Mononuclear cell (primary cell): ENCODE measurements at places on chromosomes 7 and 10. TPM values are rescaled to one million over a fixed set of nuclear protein-coding genes. Genes with fewer than 3 reads are reported as not detected.

The DGKI gene
- total RNA-seq, result 0.21 TPM

The ZMIZ2 gene
- total RNA-seq, result 16.7 TPM

The NKX2-3 gene
- not detected for total RNA-seq

The RNF148 gene
- total RNA-seq, result not detected

The C10orf53 gene
- total RNA-seq, result not detected

The NPFFR1 gene
- under 0.01 TPM for total RNA-seq

The CAV2 gene
- total RNA-seq, result 4.1 TPM

The HOXA13 gene
- total RNA-seq, result under 0.01 TPM

The SPDYE6 gene
- not detected for total RNA-seq

The TMEM236 gene
- under 0.01 TPM for total RNA-seq

The GPR37 gene
- total RNA-seq, result 0.10 TPM

The FAM25C gene
- not detected for total RNA-seq

The ANXA8L1 gene
- 0.21 TPM for total RNA-seq

The ZNF394 gene
- 198 TPM for total RNA-seq

The BTBD16 gene
- total RNA-seq, result not detected

The JCAD gene
- 0.10 TPM for total RNA-seq

The TAS2R3 gene
- 0.73 TPM for total RNA-seq

The EPHB4 gene
- 4.1 TPM for total RNA-seq

The NEUROG3 gene
- total RNA-seq, result not detected

The ZNRF2 gene
- 34.1 TPM for total RNA-seq

The SPAG6 gene
- not detected for total RNA-seq

The NRCAM gene
- total RNA-seq, result 1.5 TPM

The COL1A2 gene
- 0.52 TPM for total RNA-seq

The MPP7 gene
- 24.5 TPM for total RNA-seq

The MYOF gene
- 5.2 TPM for total RNA-seq

The CYP2C19 gene
- not detected for total RNA-seq

The SPACDR gene
- 0.73 TPM for total RNA-seq

The CAMK1D gene
- 11.0 TPM for total RNA-seq

The VAX1 gene
- total RNA-seq, result not detected

The CALCR gene
- total RNA-seq, result not detected

The FGFBP3 gene
- 0.84 TPM for total RNA-seq
